ENCODE measurements at places on chromosomes 6 and 20.

DNA sequence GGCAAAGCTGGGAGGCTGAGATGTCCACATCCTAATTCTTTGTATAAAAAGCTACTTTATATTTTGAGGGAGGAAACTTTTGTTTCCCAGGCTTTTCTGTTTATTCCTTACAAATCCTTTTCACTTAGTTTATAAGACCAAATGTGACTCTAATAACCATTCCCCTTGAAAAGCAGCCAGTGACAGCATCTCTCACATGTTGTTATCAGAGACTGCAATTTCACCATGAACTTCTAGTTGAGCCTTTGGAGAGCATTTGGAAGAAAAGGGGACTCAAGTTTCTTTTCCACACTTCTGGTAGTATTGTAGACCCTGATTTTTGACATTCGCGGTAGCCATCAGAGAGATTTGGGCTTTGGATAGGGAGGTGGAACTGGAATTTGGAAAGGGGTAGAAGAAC is 215.8 kb downstream of the RNF144B start:
- DNase-seq, result no peak

GRCh38 chr20:48959899-48960550 is 38.5 kb downstream of the ARFGEF2 start:
- no peak for DNase-seq

- no peak for DNase-seq
Observed at GRCh38 chr6:1107578-1107977, 204.3 kb upstream of the FOXQ1 start.

- no peak for DNase-seq
Observed at GRCh38 chr6:26552205-26552604, 14.0 kb downstream of the HMGN4 start.

DNA sequence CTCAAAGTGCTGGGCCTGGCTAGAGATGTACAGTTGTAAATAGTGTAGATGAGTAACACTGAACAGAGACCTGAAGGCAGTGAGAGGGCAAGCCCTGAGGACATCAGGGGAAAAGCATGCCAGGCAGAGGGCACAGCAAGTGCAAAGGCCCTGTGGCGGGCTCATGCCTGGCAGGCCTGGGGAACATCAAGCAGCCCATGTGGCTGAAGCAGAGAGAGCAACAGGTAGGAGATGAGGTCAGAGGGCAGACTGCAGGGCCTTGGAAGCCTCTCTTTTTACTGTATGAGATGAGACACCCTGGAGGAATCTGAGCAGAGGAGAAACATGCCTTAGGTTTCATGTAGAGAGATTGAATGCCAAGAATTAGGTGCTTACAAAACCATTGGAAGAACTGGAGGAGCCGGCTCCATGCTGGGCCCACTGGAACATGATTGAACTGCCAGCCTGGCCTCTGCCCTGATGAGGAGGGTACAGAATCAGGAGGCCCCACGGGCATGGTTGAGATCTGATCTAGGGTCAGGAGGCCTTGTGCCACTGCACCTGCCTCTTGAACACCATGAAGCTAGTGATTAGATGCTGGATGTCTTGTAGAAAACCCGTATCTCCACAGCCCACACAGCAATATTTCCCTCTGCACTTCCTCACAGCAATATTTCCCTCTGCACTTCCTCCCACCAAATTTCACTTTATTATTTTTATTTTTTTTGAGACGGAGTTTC is 5.9 kb upstream of the HMGA1 start:
- no peak for DNase-seq

- no peak for DNase-seq
Observed at GRCh38 chr20:33843050-33843449, 31.9 kb downstream of the CHMP4B start.

Measured in RPMI7951 (cell line).